DMS53 (cell line): ENCODE measurements at places on chromosomes 3 and 15.

GRCh38 chr3:96347289-96347688 lies 467.1 kb upstream of the EPHA6 start:
- DNase-seq = no peak

GRCh38 chr3:184718431-184718830 lies 6.6 kb upstream of the MAGEF1 start:
- no peak for DNase-seq

DNA sequence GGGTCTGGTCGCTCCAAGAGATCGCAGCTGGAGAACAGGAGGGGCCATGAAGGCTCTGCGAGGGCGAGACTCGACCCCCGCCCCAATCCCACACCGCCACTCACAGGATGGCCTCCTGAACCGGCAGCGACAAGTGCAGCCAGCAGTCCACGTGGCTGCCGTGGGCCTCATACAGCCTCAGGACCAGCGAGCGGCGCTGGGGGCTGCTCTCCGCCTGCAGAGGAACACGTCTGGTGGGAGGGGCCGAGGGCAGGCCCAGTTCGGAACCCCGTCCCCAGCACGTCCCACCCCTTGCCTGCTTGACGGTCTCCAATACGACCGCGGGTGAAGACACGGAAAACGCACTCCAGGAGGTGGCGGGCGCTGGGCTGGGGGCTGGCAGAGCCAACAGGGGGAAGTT lies 9.2 kb downstream of the NEIL1 start:
- DNase-seq = no peak

- no peak for DNase-seq
Measured at GRCh38 chr3:52518723-52519444, 14.8 kb downstream of the NT5DC2 start.

GRCh38 chr3:33982269-33982798 lies 183.9 kb downstream of the PDCD6IP start:
- no peak for DNase-seq

GRCh38 chr3:45607790-45608189 lies 13.2 kb downstream of the LIMD1 start:
- no peak for DNase-seq

DNA sequence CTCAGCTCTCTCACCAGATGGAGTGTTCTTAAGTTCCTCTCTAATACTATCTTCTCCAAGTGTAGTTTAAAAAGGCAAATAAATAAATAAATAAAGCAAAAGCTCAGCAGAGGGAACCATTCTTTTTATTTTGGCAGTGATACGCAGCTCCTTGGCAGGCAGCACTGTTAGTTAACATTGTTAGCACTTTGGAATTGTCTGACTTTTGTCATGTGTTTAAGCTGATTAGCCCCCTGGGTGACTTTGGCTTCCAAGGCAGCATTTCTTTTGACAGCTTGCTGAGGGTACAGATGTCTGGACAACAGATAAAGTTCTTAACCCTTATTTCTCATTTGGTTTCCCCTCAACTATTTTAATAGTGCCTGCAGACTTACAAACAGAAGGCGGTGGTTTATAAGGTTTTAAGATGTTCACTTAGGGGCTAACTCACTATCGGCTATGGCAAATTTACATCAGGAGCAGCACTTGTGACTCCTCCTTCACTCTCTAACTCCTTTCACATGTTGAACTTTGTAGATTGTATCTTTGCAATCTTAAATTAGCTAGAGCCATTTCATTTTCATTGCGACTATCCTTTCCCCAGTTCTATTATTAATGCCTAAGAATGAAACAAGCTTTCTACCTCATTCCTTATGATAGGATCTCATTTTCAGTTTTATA lies 213.4 kb downstream of the ZBBX start:
- DNase-seq = no peak

- peak; percentile 61 for DNase-seq
Measured at GRCh38 chr3:32239307-32240158, 1.1 kb downstream of the CMTM8 start.

GRCh38 chr15:82874267-82874666 lies 64.8 kb downstream of the WHAMM start:
- DNase-seq = no peak

DNA sequence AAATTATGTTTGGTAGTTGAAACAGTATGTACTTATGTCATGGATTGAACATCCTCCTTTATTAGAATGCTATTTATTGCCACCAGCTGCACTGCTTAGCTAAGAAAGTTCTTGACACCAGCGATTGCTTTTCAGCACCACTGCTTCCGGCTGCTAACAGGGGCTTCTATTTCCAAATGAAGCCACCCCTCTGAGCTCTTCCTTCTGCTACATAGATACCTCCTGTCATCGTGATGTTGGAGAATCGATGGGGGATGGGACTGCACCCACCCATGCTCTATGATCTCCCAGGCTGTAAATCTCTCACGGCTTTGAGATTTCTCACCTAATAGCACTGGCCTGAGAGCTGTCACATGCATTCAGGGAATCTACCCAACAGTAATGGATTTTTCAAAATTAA lies 259.2 kb downstream of the MEIS2 start:
- no peak for DNase-seq

DNA sequence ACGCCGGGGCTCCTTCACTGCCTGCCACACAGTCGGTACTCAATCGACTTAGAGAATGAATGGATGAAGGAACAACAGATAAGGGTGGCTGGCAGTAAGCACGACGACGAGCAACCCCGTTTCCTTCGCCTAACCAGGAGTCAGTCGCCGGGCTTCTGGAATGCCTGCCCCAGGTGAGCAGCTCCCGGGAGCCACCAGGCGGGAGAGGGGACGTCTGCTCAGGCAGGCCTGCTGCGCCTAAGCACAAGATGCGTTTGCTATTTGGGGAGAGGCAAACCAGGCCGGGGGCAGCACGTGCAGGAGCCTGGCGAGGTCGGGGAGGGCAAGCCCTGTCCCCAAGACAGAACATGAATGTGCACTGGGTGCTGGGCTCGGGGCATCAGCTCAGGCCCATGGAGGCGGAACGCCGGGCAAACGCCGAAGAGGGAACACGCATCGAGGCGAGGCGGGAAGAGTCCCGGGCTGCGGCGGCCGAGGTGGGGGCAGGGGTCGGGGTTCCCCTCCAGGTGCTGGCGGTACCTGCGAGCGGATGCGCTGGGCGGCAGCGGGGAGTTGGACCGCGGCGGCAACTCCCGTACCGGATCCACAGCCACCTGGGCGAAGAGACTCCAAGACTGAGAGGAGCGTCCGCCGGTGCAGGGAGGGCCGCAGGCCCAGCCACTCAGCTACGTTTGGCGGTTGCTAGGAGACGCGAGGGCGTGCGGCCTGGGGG lies at the start of gene CFAP92:
Gene CFAP92, minus strand, starts transcription at position 616 of the 712 bp plus-strand sequence. CDS start 772 bp downstream, outside the sequence.
- peak; percentile 93 for DNase-seq

GRCh38 chr3:11697701-11698100 lies 54.0 kb upstream of the VGLL4 start:
- DNase-seq = no peak

GRCh38 chr15:88649286-88649733 lies 10.5 kb downstream of the ISG20 start:
- peak; percentile 16 for DNase-seq
